ENCODE measurements at places on chromosomes 3 and 15. TPM values are rescaled to one million over a fixed set of nuclear protein-coding genes. Genes with fewer than 3 reads are reported as not detected.

PSMD6 gene
- total RNA-seq: 86.3 TPM

NTRK3 gene
- not detected for total RNA-seq

AEN gene
- total RNA-seq: 53.2 TPM

SCG3 gene
- not detected for total RNA-seq

SCN11A gene
- total RNA-seq: not detected

SNURF gene
- total RNA-seq: 10.3 TPM

RARB gene
- total RNA-seq: not detected

DNA sequence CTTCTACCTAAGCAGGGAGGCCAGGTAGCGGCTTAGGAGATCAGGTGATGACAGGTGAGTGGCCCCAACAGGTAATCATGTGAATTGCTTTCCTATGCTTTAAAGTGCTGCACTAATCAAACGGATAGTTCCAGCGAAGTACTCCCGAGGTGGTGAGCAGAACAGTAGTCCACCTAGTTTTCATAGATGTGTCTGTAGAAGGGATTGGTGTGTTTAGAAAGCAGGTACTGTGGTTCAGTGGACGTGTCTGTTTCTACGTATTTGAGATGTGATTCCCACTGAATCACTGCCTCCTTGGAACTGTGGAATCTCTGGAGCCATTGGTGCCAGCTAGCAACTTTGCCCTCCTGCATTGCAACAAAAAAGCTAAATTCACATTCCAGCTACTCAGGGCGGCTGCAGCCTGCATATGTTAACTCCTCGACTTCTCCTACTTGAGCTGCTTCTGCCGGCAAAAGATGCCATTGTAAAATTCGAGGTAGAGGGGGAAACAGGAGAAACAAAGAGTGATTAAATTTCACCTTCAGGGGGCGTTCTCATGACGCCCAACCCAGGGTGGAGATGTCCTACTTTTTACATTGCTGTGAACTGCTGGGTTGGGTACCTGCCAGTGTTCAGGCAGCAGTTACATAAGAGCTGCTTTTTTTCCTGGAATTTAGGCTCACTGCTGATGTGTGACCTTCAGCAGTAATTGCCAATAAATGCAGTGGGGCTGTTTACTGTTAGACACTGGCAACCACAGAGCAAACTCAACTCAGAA is 227.3 kb downstream of the ITPR1 start:
- no peak for DNase-seq

- no peak for DNase-seq
Measured at GRCh38 chr3:136943436-136943835, 14.3 kb upstream of the IL20RB start.

- DNase-seq: no peak
Measured at GRCh38 chr15:40664909-40665308, 30.1 kb upstream of the RAD51 start.

GRCh38 chr15:34760909-34761308 is 6.1 kb upstream of the GJD2 start:
- no peak for DNase-seq

GRCh38 chr3:145857956-145858355 is 303.0 kb downstream of the PLOD2 start:
- no peak for DNase-seq

DNA sequence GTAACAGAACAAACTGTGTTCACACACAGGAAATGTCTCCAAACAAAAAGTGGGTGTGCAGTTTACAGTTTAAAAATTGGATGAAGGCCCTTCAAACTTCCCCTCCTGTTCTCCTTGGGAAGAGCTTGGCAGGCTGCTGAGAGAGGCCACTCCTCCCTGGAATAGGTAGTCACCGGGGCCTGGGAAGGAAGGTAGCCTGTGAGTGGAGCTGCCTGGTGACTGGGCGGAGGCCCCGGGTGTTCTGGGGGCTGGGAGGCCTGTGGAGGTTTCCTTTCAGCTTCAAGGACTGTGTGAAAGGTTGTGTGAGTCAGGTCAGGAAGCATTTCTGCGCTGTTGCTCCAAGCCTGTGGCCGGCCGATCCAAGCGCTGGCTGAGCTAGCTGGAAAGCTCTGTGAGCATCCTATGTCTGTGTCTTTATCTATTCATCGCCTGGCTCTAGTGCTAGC is 14.1 kb downstream of the SLCO3A1 start:
- DNase-seq: no peak

DNA sequence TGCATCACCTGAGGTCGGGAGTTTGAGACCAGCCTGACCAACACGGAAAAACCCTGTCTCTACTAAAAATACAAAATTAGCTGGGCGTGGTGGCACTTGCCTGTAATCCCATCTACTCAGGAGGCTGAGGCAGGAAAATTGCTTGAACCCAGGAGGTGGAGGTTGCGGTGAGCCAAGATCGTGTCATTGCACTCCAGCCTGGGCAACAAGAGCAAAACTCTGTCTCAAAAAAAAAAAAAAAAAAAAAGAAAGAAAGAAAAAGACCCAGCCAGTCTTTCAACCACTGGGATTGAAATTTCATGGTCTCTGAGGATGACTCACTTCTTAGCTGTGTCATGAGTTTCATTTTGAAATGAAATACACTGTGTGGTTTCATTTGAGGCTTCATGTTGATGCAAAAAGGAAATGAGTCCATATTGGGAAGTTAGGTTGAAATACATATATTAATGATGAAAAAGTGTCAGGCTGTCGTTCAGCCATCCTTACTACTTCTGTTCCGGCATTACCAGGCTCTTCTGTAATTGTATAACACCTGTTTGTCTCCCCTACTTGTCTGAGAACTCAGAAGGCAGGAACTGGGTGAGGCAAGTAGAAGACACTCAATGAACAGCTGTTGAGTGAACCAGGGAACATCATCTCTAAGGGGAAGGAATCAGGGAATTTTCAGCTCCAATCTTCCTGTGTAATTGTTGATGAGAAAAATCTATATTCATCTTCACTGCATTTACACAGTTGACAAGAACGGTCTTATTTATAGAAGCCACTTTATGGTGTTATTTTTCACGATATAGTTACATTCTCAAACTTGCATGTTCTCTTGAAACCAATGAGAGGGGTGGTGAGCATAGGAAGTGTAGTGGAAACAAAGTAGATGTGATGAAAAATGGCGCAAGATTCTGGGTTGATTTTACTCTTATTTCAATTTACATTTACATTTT is 87.4 kb downstream of the NFKBIZ start:
- DNase-seq: no peak

GRCh38 chr3:37511463-37511920 is 337.1 kb upstream of the LRRFIP2 start:
- no peak for DNase-seq

- DNase-seq: no peak
Measured at GRCh38 chr3:99700631-99701268, 62.4 kb downstream of the COL8A1 start.

GRCh38 chr15:38589502-38589901 is 24.9 kb upstream of the RASGRP1 start:
- no peak for DNase-seq

GRCh38 chr15:68195336-68196112 is 9.6 kb downstream of the CALML4 start:
- DNase-seq: peak; percentile 18

GRCh38 chr3:150022381-150023238 is 51.9 kb upstream of the PFN2 start:
- no peak for DNase-seq

Measured in activated CD8-positive, alpha-beta T cell treated with anti-CD3 and anti-CD28 coated beads, Interleukin-2, amount 10 ng/mL, durations not matched to agents 7 days and 5 days (primary cell).